Fibroblast of lung (primary cell): ENCODE measurements at places on chromosomes 3 and 15.

DNA sequence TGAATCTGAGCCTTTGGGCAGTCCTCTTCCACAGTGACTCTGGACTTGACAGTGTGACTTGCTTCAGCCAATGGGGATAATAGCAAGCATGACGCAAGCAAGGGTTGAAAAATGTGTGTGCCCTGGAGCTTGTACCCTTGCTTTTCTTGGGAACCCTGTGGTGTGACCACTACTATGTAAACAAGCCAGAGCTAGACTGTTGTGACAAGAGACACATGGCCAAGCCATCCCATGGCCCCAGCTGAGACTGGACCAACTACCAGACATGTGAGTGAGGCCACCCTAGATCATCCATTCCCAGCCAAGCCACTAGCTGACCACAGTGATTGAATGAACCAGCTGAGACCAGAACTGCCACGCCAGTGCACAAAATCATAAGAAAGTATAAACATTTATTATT is 11.8 kb downstream of the MYO1E start:
- peak; percentile 45 for DNase-seq

GRCh38 chr3:135091946-135092345 is 296.9 kb downstream of the EPHB1 start:
- no peak for DNase-seq

- no peak for DNase-seq
Measured at GRCh38 chr3:197858598-197858997, 67.5 kb downstream of the LRCH3 start.

DNA sequence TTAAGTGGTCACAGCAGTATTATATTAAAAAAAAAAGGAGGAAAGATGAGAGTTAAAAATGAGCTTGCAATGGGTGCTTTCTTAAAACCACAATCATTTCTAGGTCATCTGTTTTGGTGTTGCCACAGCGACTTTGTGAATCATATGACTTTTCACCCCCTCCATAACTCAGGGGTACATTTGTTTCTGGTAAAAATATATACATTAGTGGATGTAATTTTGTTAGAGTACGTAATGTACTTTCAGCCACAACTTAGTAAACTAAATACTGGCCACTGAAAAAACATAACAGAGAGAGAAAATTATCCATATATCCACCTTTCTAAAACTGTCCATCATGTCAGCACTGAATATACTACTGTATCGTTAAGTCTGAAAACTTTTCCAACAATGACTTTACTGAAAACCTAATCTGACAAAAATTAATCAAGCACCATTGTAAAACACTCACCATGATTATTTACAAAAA is 3.4 kb downstream of the ANKRD28 start:
- DNase-seq: peak; percentile 79

- DNase-seq: no peak
Measured at GRCh38 chr3:151630035-151630434, 103.7 kb upstream of the AADACL2 start.

DNA sequence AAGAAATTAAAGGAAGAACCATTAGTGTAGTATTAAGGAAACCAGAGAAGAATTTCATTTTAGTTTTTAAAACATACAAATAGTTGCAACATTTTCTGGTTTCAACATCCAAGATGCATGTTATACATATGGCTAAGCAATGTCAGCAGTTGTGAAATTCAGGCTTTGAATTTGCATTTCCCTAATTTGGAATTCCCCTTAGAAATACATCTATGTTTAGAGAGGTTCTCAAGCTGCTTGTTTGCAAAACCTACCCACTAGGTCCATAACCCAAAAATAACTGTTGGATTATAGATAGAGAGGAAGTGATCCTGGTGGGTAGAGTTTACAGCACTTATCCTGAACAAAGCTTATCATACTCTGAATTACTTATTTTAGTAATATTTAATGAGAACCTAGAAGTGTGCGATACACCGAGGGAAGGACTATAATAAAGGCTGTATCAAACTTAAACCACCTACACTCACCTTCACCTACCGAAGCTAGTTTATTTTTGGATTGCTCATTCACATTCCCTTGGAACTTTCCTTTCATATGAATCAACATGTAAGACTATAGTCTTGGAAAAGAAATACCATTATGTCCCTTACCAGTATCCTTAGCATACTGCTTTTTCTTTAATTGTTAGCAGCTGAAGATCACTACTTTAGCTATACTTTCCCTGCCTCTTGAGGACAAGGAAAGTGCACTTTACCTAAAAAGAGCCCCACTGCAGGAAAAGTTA is 60.6 kb downstream of the CHAC1 start:
- DNase-seq: peak; percentile 86

GRCh38 chr15:45304711-45305110 is 52.7 kb downstream of the SLC28A2 start:
- DNase-seq: no peak

DNA sequence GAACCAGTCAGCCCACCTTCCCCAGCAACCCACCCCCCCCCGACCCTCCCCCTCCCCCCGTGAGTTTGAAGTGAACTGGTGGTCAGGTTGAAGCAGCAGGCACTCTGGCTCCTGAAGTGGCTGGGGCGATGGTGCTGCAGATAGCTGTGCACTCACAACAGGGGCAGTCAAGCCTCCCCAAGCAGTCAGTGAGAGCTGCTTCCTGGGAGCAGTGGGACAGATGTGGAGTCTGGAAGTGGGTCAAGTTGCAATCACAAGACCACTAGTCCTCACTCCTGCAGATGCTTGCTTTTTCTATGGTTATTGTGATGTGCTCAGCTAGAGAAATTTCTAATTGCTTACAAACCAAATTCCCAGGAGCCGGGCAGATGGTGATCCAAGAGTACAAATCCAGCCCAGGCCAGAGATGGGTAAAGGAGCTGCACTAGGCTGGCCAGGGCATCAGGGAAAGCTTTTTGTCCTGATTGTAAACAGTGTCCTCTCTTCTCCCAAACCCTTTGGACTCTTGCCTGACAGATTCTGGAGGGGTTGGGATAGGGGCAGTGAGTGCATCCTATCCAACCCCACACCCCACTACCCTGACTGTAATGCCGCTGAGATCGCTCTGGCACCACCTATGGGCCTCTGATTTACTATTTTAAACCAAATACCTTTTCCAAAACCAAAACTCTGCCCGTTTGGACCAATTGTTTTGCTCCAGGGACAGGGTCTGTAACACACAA is 9.8 kb upstream of the CLPX start:
- no peak for DNase-seq

DNA sequence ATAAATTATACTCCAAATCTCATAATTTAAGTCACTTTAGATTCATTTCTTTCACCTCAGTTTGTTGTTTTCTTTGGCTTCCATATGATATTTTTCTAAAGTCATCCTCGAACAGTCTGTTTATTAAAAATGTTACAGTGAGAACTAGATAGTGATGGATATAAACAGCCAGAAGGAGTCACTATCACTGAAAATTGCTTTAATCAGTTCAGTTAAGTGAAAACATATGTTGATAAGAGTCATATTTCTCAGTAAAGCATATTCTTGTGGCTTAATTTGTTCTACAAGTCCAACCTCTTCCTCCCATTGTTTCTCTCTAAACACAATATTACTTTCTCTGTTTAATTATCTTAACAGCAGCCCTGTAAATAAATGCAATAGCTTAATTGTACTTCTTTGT is 427.5 kb upstream of the ALCAM start:
- DNase-seq: no peak

DNA sequence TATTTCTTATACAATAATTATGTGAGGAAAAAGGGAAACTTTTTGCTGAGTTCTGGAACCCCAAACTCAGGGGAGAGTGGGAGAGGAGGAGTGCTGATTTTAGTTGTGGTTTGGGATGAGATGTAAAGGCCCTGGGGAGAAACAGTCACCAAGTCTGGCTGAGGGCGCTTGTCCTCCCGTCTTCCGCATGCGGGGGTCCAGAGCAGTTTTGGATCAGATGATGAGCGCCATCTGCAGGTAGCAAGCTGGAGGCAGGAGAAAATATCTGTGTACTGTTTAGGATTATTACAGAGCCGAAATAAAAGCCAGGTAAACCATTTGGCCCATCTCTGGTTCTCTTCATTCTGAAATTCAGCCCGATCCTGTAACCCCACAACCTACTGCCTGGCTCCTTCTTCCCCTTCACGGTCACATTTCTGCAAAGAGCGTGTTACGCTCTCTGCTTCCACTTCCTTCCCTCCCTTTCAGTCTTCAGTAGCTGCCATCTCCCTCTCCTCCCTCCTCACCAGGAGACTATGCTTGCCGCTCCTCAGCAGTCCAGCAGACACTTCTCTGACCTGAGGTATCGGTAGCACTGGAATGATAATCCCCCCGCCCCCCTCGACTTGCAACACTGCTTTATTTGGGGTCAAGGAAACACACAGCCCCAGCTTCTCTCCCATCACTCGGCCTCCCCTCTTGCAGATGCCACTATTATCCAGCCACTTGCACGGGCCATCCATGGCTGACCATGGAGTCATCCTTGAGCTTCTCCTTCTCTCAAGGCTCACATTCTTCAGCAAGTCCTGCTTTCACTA is 1.4 kb upstream of the PARP14 start:
- DNase-seq: peak; percentile 84

GRCh38 chr3:114363554-114364202 is 69.8 kb downstream of the TIGIT start:
- DNase-seq: peak; percentile 66

GRCh38 chr3:135862361-135862760 is 103.2 kb upstream of the PPP2R3A start:
- peak; percentile 75 for DNase-seq

GRCh38 chr15:81001152-81002008 is 657 bp downstream of the TLNRD1 start:
- peak; percentile 47 for DNase-seq

DNA sequence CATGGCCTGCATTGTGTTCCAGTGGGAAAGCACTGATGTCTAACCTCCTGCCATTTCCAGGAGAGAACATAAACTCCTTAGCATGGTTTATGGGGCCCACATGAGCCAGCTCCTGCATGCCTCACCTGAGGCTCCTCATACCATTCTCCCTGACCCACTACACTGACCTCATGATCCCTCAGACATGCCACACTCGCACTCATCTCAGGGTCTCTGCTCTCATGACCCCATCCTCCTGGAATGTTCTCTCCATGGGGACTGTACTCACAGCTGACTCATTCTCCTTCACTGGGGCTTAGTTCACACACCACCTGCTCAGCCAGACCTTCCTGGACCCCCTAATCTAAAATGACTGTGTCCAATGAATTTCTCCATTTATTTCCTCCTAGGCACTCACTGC is 4.0 kb upstream of the LMCD1 start:
- no peak for DNase-seq

DNA sequence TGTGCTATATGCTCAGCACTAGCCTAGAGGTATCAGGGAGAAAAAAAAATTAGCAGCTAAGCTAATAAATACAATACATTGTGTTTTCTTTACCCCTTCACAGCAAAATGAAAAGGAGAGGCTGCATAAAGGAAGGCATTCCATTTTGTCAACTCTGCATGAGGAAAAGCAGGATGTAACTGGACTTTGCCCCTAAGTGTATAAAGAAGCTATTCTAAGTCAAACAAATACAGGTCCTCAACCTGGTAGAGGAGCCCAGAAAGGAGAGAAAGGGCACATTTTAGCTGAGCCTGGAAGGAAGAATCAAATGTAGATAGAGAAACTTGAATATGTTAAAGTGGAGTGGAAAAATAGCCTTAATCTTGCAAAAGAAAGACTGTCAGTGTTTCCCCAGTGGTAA is 89.0 kb upstream of the SPRED1 start:
- DNase-seq: no peak

- no peak for DNase-seq
Measured at GRCh38 chr3:34583451-34583850, 785.0 kb downstream of the PDCD6IP start.

- DNase-seq: peak; percentile 36
Measured at GRCh38 chr3:47636225-47636624, 57.6 kb upstream of the CSPG5 start.
